ENCODE measurements at places on chromosomes 6 and 20. TPM values are rescaled to one million over a fixed set of nuclear protein-coding genes. Genes with fewer than 3 reads are reported as not detected.
A peak's percentile ranks its signal among the peaks of the same experiment; 100 is the strongest.

Gene C20orf144
- total RNA-seq = 0.26 TPM

GRCh38 chr6:141657812-141658211 lies 474.9 kb upstream of the GJE1 start:
- no peak for DNase-seq

- peak; percentile 37 for DNase-seq
These were observed 85.2 kb downstream of the DTNBP1 start for GRCh38 chr6:15577550-15578171.

Gene RSPH4A
- total RNA-seq = 0.14 TPM

DNA sequence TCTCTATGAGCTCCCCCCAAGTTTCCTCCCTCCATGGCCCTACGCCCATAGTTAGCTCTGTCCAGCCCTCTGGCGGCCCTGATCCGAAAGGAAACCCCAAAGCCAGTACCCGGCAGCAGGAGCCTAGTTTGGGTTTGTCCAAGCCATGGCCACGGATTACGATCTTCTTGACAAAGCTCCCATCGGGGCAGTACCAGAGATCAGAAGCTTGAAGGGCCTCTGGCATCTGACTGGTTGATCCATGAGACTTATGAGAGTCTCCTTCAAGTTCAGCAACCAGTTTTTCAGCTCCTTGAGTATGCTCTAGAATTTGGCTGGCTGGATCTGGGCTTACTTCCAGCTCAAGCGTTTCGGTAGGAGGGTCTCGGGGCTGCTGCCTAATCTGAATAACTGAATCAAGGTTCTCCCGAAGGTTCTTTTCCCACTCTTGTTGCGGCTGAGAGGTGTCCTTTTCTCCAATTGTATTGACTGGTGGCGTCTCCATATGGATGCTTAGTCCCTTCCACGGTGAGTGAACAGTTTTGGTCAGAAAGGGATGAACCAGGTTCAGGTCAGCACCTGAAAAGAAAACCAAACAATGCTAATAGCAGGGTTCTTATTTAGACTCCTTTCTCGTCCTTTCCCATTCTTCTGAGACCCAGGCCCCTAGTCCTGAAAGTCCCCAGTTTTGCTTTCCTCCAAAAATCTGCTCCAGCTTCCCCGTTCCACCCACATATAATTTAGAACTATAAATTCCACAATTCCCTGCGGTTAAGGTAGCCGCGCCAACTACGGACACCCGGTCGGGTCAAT lies 595 bp downstream of the FKBPL start:
- DNase-seq = peak; percentile 70

GRCh38 chr20:60254901-60255411 lies 296.7 kb downstream of the CDH26 start:
- DNase-seq = no peak

- DNase-seq = no peak
These were observed 17.7 kb downstream of the MAS1 start for GRCh38 chr6:159908535-159908934.

DNA sequence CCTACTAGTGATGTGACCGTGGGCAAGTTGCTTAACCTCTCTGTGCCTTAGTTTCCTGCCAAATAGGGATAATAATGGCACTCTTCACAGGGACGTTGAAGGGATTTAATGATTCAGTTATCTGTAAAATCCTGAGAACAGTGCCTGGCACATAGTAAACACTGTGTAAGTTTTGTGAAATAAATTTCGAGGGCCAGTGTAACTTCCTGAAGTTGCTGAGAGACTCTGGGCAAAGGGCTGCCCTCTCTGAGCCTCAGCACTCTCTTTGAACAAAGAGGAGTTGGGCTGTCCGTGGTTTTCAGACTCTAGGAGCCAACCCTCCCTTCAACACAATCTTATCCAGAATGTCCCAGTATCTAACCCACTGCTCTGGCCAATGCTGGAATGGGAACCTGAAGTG lies 2.5 kb upstream of the TEAD3 start:
- no peak for DNase-seq

Gene SRF
- total RNA-seq = 54.3 TPM

GRCh38 chr6:111739257-111739696 lies 133.6 kb upstream of the TRAF3IP2 start:
- DNase-seq = no peak

Gene IPCEF1
- 1.5 TPM for total RNA-seq

DNA sequence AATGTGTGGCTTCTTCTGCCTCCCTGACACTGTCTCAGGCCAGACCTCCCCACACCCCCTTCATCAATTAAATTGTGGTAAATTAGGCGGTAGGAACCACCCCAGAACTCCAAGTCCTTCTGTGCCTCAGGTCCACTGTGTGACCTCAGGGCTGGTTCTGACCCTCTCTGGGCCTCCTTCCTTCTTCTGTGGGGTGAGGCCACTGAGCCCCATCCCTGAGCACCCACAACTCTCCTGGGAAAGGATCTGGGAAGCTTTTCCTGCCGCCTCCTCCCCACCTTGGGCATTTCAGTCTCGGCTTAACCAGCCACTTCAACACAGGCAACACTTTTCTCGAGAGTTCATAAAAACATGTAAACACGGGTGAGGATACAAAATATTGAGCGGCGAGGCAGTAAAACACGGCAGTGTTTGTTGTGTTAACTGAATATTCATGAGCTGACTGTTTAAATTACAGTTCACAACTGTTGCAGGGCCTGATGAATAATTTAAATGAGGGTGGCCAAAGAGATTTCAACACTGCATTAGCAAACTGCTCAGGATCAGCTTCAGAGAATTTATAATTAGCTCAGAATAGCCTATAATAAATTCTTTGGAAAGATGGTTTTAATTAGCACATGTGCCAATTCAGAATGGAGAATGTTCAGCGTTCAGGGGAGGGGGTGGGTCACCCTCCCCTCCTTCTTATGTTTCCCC lies 112.1 kb downstream of the TOX2 start:
- no peak for DNase-seq

- no peak for DNase-seq
These were observed 23.9 kb upstream of the MICB start for GRCh38 chr6:31473780-31474761.

DNA sequence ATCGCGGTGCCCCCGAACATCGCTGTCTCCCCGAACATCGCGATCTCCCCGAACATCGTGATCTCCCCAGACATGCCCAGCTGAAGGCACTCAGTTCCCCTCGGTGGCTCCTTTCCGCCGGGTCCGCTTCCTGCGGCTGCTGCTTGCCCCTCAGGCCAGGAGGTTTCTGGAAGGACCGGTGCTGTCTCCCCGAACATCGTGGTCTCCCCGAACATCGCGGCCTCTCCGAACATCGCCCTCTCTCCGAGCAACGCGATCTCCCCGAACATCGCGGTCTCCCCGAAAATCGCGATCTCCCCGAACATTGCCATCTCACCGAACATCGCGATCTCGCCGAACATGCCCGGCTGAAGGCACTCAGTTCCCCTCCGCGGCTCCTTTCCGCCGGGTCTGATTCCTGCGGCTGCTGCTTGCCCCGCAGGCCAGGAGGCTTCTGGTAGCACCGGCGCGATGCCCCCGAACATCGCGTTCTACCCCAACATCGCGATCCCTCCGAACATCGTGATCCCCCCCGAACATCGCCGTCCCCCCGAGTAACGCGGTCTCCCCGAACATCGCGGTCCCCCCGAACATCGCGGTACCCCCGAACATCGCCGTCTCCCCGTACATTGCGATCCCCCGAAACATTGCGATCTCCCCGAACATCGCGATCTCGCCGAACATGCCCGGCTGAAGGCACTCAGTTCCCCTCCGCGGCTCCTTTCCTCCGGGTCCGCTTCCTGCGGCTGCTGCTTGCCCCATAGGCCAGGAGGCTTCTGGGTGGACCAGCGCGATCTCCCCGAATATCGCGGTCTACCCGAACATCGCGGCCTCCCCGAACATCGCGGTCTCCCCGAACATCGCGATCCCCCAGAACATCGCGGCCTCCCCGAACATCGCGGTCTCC lies 808 bp downstream of the ULBP1 start:
- DNase-seq = peak; percentile 78

DNA sequence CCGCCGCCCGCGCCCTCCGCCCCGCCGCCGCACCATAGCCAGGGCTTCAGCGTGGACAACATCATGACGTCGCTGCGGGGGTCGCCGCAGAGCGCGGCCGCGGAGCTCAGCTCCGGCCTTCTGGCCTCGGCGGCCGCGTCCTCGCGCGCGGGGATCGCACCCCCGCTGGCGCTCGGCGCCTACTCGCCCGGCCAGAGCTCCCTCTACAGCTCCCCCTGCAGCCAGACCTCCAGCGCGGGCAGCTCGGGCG lies 1.5 kb downstream of the FOXC1 start:
- no peak for DNase-seq

Gene RIPPLY2
- total RNA-seq = not detected

GRCh38 chr6:78995946-78996345 lies 82.1 kb downstream of the PHIP start:
- DNase-seq = no peak

DNA sequence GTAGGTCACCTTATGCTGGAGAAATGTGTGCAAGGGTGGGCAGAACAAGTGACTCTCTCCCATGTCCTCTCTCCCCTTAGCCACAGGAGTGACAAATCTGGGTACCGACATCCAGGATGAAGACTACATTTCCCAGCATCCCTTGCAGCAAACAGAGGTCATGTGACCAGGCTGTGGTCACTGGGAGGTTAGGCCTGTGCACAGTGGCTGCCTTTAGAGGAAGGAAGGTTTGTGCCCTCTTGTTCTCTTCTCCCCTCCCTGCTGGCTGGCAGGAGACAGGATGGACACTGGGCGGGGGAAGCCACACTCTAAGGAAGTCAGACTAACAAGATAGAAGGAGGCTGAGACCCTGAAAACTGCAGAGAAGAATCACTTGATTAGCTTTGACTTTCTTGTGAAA lies 360.2 kb downstream of the PREX1 start:
- peak; percentile 73 for DNase-seq

DNA sequence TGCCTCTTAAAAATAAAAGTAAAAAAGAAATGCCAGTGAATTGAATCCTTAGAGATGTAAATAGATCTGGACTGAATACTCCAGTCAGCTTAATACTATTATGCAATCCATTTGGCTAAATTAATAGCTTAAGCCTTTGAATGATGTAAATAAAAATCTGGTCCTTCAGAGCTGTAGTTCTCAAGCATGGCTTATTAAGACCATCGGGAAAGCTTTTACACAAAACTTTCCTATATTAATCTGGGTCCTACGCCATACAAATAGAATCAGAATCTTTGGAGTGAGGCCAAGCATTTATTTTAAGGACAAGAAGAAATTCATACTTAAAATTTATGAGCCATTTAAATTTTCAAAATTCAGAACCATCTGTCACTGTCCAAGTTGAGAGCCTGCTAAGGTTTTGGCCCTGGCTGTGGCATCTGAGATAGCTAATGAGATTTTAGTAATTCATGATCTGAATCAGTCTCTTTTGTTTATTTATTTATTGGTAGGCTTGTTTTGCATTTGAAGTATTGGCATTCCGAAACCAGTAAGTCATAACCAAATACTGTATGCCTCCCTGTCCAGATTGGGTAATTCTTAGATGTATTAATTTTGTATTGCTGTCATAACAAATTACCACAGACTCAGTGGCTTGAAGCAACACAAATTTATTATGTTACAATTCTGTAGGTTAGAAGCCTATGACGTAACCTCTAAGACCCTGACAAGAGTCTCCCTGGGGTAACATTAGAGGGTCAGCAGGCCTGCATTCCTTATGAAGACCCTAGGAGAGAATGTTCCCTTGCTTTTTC lies 228.1 kb upstream of the RAB32 start:
- peak; percentile 4 for DNase-seq

All from activated CD4-positive, alpha-beta T cell treated with anti-CD3 and anti-CD28 coated beads, Interleukin-2, amount 10 ng/mL, durations not matched to agents 24 days and 14 days (primary cell).